Calu3 (cell line): ENCODE measurements at places on chromosomes 7 and 10. TPM values are rescaled to one million over a fixed set of nuclear protein-coding genes. Genes with fewer than 3 reads are reported as not detected.
A peak's percentile ranks its signal among the peaks of the same experiment; 100 is the strongest.

DNA sequence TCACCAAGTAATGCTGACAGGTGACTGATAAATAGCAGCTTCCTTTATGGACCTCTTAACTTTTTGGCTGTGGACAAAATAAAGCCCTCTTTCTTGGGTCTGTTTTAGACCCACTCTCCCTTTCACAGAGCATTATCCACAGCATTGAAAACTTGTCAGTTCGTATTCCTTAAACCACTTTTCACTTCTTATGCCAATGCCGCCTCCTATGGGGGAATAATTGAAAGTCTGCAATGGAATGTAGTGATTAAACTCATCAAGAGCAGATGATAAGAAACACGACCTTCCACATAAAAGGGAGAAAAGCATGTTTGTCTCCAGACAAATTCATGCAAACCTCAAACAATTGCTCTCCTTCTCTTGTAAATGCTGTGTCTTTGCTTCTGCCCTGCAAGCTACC lies 153.4 kb downstream of the SORCS1 start:
- no peak for DNase-seq

- DNase-seq: no peak
Observed at GRCh38 chr7:43766564-43766963, 8.1 kb downstream of the BLVRA start.

DNA sequence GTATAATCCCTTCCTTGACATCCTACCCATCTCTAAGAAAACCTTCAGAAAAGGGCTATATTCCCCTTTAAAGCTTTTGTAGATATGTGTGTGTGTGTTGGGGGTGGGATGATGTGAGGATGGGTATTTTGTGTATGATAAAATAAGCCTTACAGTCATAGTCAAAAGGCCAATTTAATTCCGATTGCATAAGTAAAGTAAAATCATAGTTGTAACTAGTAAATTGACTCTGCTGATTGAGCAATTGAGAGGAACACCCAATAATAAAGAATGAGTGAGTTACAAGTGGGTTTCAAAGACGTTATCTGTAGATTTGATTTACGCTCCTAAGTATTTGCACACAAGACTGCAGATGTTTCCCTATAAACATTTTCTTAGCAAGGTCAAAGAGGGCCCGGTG lies 71.3 kb upstream of the ITPRID1 start:
- DNase-seq: no peak

GRCh38 chr10:84429926-84430520 lies 101.6 kb downstream of the CCSER2 start:
- peak; percentile 76 for DNase-seq

GRCh38 chr7:95357623-95358022 lies 33.3 kb upstream of the PON1 start:
- no peak for DNase-seq

- no peak for DNase-seq
Observed at GRCh38 chr7:47654672-47655298, 72.9 kb upstream of the TNS3 start.

GRCh38 chr7:16611711-16612110 lies 33.8 kb downstream of the ANKMY2 start:
- no peak for DNase-seq

GRCh38 chr10:133140417-133141143 lies 19.4 kb upstream of the KNDC1 start:
- no peak for DNase-seq

DNA sequence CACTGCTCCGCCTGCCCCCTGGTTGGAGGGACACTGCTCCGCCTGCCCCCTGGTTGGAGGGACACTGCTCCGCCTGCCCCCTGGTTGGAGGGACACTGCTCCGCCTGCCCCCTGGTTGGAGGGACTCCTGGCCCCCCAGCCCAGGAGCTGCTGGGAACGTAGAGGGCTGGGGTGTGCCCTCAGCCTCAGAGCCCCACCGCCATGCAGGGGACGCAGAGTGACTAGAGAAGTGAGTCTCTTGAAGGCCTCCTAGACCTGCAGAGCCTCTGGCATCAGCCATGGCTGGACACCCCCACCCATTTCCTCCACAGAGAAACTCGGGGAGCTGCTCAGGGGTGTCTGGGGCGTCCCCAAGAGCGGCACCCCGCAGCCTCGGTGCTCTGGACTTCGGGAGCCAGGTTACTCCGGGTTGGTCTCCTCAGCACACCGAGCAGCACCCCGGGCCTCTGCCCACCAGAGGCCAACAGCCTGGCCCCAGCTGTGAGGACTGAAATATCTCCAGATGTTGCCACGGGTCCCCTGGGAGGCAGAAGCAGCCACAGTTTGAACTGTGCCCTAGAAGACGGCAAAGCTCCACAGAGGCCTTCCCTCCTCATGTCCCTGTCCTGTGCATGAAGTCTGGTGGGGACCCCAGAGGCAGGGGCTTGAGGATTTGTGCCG lies 191.9 kb downstream of the ELFN1 start:
- no peak for DNase-seq

DNA sequence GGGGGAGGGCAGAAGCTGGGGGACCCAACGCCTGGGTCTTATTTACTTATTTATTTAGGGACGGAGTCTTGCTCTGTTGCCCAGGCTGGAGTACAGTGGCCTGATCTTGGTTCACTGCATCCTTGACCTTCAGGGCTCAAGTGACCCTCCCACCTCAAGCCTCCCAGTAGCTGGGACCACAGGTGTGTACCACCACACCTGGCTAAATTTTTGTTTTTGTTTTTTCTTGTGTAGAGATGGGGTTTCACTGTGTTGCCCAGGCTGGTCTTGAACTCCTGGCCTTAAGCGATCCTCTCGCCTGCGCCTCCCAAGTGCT lies 1.7 kb upstream of the MOGAT3 start:
- DNase-seq: no peak

GRCh38 chr10:60534761-60535389 lies 145.2 kb upstream of the ANK3 start:
- no peak for DNase-seq

DNA sequence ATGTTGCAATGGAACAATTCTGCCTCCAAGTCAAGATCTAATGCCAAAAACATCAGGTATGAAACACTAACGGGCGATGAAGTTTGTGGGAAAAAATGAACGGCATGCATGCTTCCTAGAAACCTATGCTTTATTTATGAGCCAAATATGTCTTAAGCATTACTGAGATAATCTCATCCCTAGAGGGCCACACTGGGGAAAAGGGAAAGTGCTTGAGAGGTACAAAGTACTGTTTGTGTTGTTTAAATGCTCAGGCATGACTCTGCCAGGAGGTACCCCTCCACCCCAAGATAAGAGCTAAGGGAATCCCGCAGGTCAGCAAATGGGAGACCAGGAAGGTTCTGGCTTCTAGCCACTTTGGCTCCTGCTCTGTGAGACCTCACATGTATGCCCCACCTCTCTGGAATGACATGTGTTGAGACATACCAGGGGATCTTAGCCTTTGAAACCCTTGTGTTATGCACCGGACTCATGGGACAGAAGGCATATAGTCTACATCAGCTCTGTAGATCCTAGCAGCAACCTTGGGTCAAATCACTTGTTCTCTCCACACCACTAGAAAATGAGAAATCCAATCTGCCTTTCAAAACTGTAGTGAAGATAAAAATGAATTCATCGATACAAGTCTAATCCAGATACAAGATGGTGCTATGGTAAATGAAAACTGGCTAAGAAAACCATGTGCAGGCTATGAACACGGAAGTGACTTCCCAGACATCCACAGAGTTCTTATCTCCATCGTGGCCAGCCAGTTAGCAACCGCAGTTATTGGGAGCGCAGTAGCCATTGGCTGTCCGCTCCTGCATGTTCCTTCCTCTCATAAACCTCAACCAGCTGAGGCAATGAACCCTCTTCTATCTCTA lies 61.0 kb downstream of the CREB3L2 start:
- no peak for DNase-seq

GRCh38 chr10:2978574-2979273 lies 88.6 kb upstream of the PFKP start:
- DNase-seq: no peak

DNA sequence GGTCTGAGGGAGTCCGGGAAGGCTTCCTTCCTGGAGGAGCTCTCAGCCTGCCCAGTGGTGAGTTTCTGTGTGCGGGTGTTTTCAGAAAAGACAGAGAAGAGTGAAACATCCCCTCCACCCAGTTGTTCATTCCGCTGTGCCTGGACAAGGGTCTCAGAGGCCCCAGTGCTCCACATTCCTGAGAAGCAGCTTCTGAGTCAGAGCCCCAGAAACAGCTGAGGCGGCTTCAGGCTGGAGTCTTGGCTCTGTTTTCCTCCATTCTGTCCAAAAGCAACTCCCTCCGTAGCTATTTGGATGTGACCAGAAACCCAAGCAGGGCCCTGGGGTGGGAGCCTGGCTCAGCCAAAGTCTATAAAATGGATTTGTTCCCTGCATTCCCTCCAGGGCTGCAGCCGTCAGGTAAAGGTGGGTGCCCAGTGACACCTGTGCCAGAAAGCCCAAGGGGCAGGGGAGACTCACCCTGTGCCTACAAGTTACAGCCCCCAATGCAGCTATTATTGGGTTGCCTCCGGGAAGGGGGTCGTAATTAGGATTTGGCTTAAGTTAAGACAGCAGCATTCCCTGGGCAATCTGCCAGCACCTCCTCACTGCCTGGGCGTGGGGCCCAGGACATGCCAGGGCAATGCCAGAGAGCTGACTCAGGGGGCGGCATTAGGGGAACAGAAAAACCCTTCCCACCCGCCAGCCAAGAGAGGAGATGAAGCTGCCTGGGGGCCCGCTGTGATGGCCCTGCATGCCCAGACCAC lies 13.1 kb upstream of the CAMK2G start:
- DNase-seq: peak; percentile 94

GRCh38 chr7:107638594-107638993 lies 22.0 kb upstream of the SLC26A4 start:
- no peak for DNase-seq

DNA sequence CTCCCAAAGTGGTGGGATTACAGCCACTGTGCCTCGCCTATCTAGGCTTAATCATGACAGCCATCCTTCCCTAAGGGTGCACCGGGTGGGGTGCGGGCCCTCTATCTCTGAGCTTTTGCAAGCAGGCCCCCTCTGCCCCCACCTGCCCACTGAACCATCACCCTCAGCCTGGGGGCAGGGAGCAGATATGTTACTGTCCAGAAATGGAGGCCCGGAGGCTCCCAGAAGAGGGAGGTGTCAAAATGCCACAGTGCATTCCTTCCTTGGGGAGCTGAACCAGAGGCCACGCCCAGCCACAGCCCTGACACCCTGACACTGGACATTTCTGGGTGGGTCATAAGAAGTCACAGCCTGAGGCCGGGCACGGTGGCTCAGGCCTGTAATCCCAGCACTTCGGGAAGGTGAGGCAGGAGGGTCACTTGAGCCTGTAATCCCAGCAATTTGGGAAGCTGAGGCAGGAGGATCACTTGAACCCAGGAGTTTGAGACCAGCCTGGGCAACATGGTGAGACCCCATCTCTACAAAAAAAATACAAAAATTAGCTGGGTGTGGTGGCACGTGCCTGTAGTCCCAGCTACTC lies 129.8 kb upstream of the TNRC18 start:
- peak; percentile 74 for DNase-seq

- DNase-seq: peak; percentile 79
Observed at GRCh38 chr10:95290461-95291364, at the start of gene PDLIM1. PDLIM1 (minus strand) TSS chr10:95291003; CDS start chr10:95290915, 88 bp downstream.

DNA sequence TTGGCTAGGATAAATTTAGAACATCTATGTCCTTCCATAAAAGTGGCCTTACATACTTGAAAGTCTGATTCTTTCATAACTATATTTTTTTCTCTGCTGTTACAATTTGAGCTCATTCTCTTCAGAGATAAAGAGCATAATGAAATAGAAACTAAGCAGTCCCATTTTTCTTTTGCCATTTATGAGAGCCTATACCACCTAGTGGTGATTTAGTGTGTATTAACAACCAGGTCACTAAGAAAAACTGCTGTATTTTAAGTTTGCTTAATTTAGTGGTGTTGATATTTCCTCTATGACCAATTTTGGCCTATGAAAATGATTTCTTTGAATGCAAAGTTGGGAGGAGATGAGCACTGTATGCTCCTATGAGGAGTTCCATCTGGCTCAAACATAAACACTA lies 88.7 kb upstream of the ZWINT start:
- no peak for DNase-seq

DNA sequence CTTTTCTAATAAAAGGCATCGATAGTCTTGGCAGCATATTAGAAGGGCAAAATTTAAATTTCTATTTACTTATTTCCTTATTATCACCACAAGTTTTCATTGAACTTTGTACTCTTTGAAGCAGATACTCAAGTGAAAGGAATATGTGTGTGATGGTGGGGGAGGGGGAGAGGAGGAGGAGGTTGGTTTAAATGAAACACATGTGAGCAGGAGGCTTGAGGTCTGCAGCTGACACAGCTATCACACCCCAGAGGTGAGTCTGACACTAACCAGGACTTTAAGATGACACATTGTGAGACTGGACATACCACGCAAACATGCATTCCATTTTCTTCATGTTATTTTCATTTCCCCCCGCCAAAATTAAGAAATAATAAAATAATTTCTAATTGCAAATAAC lies 63.3 kb downstream of the CTTNBP2 start:
- DNase-seq: peak; percentile 12

GRCh38 chr10:7817576-7817975 lies 729 bp upstream of the TAF3 start:
- no peak for DNase-seq

GRCh38 chr10:75238182-75239095 lies 2.7 kb upstream of the COMTD1 start:
- no peak for DNase-seq

DNA sequence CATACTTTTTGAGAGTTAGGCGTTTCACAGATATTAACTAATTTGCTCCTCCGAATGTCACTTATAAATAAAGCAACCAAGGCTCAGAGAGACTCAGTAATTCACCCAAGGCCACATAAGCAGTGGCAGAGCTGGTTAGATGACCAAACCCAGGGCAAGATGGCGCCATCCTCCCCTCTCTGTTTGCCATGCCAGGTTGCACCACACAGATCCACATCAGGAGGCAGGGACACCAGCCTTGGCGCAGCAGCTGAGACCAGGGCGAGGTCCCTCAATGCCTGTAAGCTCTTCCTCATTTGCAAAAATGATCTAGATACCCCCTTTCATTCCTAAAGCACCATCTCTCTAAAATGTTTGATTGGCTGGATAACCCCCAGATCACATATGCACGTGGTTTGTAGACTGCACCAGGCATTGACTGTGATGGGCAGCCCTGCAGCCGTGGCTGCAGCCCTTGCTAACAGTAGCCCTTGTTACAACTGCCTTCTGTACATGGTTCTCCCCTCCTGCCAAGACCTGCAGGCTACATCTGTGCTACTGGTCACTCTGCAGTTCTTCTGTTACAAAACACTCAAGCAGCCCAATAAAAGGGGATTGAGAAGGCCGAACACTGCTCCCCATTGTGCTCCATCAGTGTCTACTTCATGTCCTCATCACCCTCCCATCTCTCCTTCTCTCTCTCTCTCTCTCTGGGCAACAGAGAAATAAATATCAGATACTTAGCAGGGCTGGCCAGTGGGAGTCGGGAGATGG lies 298.6 kb downstream of the PRPF18 start:
- no peak for DNase-seq

DNA sequence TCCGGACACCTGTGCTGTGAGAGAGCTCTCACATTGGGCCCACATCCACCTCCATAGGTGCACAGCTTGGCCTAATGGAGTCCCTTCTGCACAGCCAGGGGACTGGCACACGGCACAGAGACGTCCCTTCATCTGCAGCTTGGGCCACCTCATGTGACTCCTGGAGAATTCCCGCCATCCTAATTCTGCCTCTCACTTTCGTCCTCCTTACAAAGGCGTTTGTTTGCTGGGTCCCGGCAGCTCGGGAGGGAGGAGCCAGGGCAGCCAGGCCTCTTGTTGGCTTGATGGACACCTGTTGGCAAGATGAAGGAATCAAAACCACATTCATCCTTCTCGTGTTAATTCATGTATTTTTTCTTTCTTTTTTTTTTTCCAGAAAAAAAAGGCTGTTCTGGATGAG lies 30.7 kb upstream of the TTYH3 start:
- no peak for DNase-seq

GIMAP2 gene
- total RNA-seq: 3.9 and 4.7 TPM in 2 replicates

EPO gene
- not detected in 2 replicates for total RNA-seq

TMEM196 gene
- total RNA-seq: not detected in 2 replicates

BCCIP gene
- total RNA-seq: 49.3 and 52.2 TPM in 2 replicates

SPDYE2B gene
- not detected in 2 replicates for total RNA-seq
